GM18507 (cell line): ENCODE measurements at places on chromosomes 7 and 10.

GRCh38 chr7:137476937-137477336 lies 133.4 kb upstream of the PTN start:
- DNase-seq, result no peak

DNA sequence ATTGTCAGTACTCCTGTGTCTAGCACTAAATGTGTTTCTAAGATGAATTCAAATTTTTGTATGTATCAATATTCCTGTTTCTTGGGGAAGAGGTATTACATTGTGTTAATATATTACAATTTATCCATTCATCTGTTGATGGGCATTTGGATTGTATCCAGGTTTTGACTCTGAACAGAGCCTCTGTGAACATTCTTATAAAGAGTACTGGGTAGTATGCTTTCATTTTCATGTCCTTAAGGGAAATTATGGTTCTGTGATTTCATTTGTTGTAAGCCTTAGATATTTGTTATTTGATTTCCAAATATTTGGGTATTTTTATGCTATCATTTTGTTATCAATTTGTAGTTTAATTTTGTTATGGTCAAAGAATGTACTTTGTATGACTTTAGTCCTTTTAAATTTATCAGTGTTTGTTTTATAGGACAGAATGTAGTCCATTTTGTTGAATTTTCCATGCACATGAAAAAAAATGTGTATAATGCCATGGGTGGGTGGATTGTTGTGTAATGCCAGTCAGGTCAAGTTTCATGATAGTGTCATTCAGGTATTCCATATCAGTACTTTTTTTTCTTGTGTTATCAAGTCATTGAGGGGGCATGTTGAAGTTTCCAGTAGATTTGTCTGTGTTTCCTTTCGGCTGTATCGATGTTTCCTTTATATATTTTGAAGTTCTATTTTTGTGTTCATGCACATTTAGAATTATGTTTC lies 38.4 kb downstream of the STAM start:
- no peak for DNase-seq

DNA sequence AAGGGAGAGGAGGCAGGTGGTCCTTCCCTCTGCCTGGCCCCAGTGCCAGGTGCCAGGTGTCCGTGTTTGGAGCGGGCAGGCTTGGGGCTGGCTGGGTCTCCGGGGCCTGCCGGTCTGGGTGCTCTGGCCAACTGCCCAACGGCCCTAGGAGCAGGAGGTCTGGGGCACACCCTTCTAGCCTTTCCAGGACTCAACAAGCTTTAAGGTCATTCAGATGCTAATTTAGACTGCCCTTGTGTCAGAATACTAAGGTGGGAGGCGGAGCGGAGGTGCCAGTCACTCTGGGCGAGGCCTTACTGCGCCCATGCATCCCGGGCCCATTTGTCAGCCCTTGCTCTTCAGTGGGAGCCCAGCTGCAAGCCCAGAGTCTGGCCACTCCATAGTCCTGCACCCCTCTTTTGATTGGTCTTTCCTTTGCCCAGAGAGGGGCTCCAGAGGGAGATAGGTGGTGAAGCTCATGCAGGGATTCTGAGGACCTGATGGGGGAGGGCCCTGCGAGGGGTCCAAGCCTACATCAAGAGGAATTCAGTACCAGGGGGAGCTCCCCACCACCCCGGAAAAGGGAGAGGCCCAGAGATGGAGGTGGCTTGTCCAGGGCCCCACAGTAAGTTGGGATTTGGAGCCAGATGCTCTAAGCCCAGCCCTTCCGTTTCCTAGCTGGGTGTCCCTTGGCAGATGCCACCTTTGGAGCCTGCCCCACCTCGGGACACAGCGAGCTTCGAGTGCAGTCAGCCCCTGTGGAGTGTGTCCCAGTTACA lies 1.3 kb downstream of the PGAM2 start:
- DNase-seq, result no peak

GRCh38 chr10:80409121-80409520 lies 770 bp downstream of the PRXL2A start:
- DNase-seq, result no peak

GRCh38 chr7:13155188-13155587 lies 467.8 kb downstream of the ARL4A start:
- DNase-seq, result no peak

GRCh38 chr7:43592326-43592725 lies 9.4 kb downstream of the STK17A start:
- DNase-seq, result no peak

DNA sequence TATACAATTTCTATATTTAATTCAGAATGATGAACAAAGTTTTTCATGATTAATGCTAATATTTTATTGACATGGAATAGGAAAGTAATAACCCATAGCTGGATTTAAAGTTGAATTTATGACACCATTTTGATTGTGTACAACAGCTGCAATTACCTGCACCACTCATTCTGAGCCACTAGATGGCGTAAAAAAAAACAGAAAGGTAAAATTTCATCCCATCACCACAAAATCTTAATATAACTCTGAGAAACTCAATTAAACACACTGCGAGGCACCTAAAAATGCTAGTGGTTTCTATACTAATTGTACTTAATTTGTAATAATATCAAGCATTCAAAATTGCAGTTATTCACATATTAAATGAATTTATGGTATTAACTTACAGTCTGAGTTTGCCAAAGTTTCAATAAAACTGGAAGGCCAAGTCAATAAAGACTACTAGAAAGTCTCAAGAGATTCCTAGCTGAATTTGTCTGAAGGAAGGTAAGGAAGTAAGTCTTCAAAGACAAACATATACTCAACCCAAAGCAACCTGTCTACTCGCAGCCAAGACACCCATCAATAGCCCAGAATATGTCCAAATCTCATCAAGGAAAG lies 182.5 kb downstream of the SKAP2 start:
- peak; percentile 12 for DNase-seq

DNA sequence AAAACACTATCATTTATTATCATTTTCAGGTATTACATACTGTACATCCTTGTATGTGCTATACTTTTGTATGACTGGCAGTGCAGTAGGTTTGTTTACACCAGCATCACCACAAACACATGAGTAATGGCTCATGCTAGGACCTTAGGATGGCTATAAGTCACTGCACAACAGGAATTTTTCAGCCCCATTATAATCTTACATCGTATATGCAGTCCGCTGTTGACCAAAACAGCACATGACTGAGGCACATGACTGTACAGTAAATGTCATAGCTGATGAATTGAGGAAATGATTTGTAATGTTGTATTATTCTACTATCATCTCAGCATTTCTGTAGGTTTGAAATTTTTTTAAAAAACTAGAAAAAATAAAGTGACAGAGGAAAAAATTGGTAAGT lies 38.6 kb downstream of the BPGM start:
- no peak for DNase-seq

- DNase-seq, result no peak
Measured at GRCh38 chr10:7551289-7551688, 115.5 kb downstream of the ITIH5 start.

GRCh38 chr7:2864204-2864985 lies 20.3 kb upstream of the GNA12 start:
- DNase-seq, result no peak

DNA sequence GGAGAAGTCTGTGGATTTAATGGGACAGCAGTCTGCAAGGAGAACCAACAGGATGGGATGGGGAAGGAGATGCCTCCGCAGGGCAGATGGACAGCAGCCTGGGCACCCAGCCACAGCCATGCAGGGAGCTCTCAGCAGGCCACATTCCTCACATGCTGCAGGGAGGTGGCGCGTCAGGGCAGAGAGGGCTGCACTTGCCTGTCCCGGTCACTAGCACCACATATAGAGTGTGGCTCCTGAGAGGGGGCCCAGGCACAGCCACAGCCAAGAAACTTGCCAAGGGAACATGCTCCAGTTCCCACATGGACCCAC lies 86.8 kb upstream of the ZMIZ1 start:
- DNase-seq, result no peak
